ENCODE measurements at places on chromosomes 16 and 17. TPM values are rescaled to one million over a fixed set of nuclear protein-coding genes. Genes with fewer than 3 reads are reported as not detected.

DNA sequence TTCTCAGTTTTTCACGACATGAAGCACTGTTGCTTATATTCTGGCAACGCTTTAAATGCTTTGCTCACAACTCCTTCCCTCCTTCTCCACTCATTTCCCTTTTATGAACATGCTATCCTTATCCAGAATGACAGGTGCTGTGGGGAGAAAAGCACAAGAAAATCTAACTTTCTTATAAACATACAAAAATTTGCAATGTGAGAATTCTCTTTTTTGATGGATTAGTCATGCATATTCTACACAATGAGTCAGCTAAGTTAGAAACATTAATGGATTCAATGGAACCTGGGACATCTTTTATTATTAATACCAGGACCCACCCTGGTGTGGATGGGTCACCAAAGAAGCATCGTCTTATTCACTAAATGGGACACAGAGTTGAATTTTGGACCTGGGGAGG, 234.6 kb upstream of the CDH5 start:
- H3K27ac ChIP-seq, result no peak overlapping the region
- H3K36me3 ChIP-seq, result no peaks in the 10 kb centered on the region
- H3K27me3 ChIP-seq, result no peaks in the 10 kb centered on the region
- DNase-seq, result no peak

DNA sequence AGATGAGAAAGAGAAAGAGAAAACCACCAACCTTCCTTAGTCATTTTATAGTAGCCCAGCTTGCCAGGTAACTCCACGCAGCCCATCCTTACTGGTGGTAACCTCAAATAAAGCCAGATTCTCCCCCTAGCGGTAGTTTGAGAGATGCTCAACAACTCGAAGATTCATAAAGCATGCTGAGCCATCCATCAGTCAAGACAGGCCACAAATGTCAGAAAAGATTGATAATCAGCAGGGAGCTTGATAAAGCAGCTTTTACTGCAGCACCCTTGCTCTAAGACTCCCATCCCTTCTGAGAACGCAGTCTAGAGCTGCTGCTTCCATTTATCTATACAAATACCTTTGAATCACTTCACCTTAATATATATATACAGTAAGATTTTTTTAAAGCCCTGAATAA, 451.5 kb upstream of the HSBP1 start:
- H3K4me1 ChIP-seq, result no peaks in the 10 kb centered on the region
- DNase-seq, result peak; percentile 33
- H3K36me3 ChIP-seq, result no peaks in the 10 kb centered on the region
- H3K27ac ChIP-seq, result no peak overlapping the region

Gene EVPL
- 0.20 TPM for total RNA-seq

GRCh38 chr16:1678500-1679098, 520 bp downstream of the JPT2 start:
- DNase-seq, result no peak
- no peak overlapping the region for H3K27ac ChIP-seq
- H3K4me1 ChIP-seq, result peaks cover 25% of the 10 kb centered on the region
- peak overlapping the region; percentile 62 for H3K4me3 ChIP-seq
- peaks cover 45% of the 10 kb centered on the region for H3K36me3 ChIP-seq
- H3K27me3 ChIP-seq, result no peaks in the 10 kb centered on the region

DNA sequence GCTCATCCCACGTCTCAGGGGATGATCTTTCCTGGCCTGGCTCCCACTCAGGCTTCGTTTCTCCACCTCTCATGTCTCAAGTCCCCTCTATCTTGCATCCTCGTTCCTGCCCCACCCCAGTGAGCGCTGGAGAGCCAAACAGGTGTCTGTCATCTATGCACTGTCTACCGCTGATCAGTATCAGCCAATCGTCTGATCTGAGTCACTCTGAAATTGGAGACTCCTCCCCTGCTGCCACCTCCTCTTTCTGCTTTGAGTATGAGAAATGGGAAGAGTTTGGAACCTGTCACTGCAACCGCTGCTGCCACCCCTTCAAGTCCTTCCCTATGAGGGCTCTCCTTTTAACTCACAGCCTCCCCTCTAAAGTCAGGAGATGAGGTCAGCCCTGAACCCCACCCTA, 28.0 kb downstream of the FZD2 start:
- no peaks in the 10 kb centered on the region for H3K36me3 ChIP-seq
- no peaks in the 10 kb centered on the region for H3K27me3 ChIP-seq
- no peak overlapping the region for H3K27ac ChIP-seq
- H3K4me1 ChIP-seq, result no peaks in the 10 kb centered on the region
- no peak for DNase-seq

Gene MVP
- 35.8 TPM for total RNA-seq

DNA sequence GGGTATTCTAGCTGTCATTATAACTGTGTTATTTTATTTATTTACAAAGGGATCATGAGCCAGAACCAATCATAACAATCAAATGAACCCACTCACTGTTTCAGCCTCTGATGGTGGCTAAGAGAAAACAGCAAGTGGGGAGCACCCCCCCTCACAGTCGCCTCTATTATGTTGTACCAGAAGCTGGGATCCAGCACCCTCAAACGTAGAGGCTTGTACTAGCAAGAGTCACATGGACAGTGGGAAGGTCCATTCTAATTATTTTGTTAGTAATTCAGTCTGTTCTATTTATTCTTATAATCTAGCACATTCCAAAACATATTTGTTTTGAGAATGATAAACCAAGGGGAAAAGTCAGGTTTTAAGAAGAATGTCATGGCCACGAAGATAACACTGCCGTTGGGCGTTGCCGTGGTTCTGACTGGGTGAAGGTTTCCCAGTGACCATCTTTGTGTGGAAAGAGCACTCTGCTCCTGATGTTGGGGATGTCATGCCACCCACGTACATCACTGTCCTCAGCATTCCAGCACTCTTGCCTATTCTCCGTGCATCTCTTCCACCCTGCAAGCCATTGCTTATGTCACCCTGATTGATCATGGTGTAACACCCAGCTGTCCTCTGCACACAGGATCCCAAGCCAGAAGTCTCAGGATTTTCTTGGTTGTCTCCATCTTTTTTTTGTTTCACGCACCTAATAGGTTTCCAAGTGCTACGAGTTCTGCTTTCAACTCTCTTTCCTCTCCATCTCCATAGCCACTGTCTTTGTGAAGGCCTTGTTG, 205.8 kb downstream of the PRKCA start:
- peaks cover 9% of the 10 kb centered on the region for H3K4me1 ChIP-seq
- no peak overlapping the region for H3K4me3 ChIP-seq
- H3K36me3 ChIP-seq, result no peaks in the 10 kb centered on the region
- no peak overlapping the region for H3K27ac ChIP-seq

Gene TNS4
- not detected for total RNA-seq

DNA sequence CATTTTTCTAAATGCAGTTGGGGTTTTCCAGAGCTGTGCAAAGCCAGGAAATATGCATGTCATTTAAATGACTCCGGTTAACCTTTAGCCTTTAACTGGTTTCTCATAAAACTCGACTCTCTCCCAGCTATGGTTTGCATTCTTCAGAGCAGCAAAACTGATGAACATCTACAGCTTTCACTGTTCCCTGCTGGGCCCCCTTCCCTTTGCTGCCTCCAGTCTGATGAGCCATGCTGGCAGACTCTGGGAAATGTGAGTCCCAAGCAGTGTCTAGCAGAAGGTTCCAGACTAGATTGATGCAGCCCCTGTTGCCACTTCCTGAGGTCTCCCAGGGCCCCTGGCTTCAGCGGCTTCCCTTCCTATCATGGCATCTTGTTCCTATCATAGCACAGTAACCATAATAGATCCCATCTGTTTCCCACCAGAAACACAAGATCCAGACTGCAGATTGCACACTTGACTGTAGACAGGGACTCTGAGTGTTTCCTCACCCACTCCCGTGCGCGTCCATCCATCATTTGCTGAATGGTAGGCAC, 135.4 kb downstream of the CLEC16A start:
- H3K4me1 ChIP-seq, result peaks cover 32% of the 10 kb centered on the region
- no peaks in the 10 kb centered on the region for H3K27me3 ChIP-seq
- no peak for DNase-seq

DNA sequence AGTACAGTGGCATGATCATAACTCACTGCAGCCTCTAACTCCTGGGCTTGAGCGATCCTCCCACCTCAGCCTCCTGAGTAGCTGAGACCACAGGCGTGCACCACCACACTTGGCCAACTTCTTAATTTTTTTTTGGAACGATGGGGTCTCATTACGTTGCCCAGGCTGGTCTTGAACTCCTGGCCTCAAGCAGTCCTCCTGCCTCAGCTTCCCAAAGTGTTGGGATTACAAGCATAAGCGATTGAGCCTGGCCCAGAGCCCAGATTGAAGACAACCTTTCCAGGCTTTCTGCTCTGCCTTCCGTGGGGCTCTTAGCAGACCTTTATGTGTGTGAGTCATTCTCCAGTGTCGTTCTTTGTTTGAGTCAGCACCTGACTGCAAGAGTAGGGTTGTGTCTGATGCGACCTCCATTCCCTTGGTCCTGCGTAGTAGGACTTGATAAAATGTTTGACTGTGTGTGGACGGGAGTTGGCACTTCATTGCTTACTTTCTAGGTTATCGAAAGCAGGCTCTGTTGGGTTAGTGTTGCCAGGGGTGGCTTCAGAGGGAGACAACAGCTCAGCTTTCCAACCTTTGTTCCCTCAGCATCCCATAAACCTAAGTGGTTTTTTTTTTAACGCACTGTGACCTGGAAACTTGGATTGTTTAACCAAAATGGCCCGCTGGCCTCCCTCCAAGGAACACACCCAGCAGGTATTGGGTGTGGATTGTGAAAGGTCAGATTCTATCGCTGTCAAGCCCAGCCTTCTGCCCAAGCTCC, 26.4 kb downstream of the EEF2K start:
- H3K36me3 ChIP-seq, result peaks cover 25% of the 10 kb centered on the region
- no peak for DNase-seq
- H3K4me1 ChIP-seq, result no peaks in the 10 kb centered on the region
- no peaks in the 10 kb centered on the region for H3K27me3 ChIP-seq
- H3K4me3 ChIP-seq, result no peak overlapping the region

Gene CLEC3A
- total RNA-seq, result not detected

DNA sequence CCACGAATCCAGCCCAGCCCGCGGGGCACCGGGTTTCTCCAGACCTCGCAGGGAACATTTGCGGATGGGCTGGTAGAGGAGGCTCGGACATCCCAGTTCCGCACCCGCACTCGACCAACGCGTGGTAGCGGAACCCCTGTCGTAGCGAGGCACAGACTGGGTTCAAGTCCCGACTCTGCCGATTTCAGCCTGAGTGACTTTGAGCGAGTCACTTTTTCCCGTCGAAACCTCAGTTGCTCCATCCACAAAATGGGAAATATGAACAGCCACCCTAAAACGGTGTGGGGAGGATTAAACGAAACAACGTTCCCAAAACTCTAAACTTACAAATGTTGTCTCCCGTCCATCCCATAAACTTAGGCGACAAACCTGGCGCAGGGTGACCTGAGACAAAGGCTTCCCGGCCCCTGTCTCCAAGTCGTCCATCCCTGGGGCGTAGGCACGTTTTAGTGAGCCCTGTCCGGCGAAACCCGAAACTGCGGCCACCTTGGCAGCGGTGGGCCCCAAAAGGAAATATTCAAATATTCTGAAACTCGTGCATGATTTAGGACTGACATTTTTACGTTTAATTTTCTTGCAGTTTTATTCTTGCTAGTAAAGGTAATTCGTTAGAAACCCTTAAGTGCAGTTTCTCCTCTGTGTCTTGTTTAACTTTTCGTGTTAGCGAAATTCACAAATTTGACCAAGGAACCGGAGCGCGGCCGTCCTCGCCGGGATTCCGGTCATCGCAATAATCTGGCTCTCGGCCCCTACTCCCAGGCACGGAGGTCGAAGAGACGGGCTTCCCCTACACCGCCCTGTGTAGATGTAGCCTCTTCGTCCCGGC, 1.9 kb upstream of the MLLT6 start:
- peaks cover 19% of the 10 kb centered on the region for H3K27me3 ChIP-seq
- H3K4me3 ChIP-seq, result peak overlapping the region; percentile 95
- DNase-seq, result no peak
- H3K27ac ChIP-seq, result peak overlapping the region; percentile 90
- H3K36me3 ChIP-seq, result peaks cover 8% of the 10 kb centered on the region

Gene C17orf78
- total RNA-seq, result not detected

All from spinal cord (tissue), 10 donors.